ENCODE measurements at places on chromosomes 5 and 9.

GRCh38 chr5:118016396-118016795, 972.0 kb downstream of the DTWD2 start:
- no peak for DNase-seq

GRCh38 chr9:115923410-115923809, 230.2 kb upstream of the PAPPA start:
- DNase-seq = no peak

- peak; percentile 93 for DNase-seq
These were observed 529.5 kb downstream of the AGTPBP1 start for GRCh38 chr9:85212209-85212608.

DNA sequence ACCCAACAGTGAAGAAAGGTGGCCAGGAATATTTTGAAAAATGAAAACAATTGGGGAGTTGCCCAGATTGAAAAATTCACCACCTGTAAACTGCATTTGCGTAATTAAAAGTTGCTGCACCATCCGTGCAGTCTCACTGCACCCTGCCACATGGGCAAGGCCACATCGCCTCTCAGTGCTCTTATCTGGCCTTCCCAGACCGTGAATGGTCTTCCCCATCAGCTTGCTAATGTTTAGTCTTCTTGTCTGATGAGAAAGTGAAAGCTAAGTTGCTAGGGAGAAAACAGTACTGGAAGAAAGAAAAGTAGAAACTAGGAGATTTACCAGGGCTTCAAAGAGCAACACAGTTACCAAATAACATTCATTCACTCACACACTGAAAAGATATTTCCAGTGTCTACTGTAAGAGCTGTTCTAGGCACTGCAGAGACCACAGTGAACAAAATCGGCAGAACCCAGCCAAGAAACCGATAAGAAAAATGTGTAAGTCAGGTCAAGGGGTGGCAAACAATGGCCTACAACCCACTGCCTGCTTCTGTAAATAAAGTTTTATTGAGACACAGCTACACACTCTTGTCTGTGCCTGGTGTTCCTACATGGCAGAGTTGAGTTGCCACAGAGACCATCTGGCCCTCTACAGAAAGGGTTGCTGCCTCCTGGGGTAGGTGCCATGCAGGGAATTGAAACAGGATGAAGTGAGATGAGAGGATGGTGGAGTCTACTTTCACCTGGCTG, 51.2 kb upstream of the CTSL start:
- no peak for DNase-seq

GRCh38 chr5:107597803-107598202, 72.9 kb downstream of the EFNA5 start:
- DNase-seq = no peak

DNA sequence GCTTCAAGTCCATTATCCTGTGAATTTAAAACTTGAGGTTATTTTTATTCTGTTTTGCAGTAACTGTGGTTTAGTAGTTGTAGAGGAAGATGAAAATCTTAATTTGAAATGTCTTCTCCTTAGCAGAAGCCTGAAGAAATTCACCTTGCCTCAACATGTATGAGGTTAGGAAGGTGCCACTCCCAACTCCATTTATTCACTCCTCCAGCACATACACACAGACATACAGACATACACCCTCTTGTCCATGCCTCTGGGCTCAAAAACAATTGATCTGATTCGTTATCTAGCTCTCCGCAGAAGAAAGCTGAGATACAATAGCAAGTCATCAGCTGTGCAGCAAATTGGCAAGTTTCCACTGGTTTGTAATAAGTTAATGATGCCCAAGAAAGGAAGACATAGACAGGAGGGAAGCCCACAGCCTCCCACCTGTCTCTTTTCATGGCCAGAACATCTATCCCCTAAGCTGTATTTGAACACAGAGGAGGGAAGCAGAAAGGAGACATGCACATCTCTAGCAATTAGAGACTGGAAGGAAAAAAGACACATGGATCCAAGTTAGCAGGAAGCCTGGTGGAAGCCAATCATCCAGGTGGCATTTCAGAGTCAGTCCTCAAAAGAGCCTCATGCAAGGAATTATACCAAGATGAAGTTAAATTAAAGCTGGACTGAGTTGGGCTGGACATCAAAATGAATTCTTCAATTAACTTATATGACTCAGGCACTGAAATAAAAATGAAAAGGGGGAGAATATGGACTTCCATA, 257.9 kb downstream of the ASTN2 start:
- DNase-seq = no peak

DNA sequence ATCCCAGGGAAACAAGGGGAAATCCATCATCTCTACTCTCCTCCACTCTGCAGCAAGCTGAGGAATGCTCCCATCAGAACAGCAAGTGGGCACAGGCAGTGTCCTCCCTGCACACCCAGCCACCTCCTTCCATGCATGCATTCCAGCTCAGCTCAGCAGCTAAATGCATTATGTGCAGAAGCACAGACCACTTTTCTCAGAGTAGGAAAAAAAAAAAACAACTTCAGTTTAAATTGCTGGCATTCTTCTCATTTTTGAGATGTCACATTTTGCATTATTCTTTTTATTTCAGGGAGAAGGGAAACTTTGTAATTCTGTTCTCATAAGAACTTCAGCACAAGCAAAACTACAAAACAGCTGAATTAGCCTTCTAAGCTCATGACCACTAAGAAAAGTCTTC, 312.2 kb downstream of the SEMA5A start:
- DNase-seq = peak; percentile 18

DNA sequence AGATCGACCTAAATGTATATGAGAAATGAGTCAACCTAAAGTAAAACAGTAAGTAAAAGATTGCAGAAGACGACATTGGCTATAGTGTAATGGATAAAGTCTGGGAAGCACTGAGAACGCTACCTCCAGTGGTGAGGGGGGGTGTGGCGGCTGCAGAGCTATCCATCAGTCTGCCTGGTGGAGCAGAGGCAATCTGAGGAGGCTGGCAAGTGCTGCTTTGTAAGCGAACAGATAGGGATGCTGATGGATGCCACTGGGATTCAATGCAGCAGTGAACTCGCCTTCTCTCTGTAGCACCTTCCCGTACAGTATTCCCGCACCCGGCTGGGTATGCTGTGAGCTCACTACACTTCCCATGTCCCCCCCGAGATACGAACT, 261.5 kb downstream of the NSG2 start:
- DNase-seq = no peak

DNA sequence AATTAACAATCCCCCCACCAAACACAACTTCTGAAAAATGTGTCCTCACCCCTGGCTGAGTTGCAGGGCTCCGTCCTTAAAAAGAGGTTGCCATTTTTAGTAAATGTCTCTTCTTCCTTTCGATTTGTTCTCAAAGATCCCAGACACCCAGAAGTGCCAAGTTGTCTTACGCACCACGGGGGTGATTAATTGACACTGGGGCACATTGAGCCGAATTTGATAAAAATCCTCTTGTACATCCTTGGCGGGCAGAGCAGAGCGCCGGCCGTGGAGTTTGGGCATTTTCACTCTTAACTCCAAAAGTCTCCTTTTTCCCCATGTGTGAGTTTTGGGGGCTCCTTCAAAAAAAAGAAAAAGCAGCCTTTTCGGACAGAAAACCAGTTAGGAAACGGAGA, 4.5 kb downstream of the LMX1B start:
- DNase-seq = no peak

DNA sequence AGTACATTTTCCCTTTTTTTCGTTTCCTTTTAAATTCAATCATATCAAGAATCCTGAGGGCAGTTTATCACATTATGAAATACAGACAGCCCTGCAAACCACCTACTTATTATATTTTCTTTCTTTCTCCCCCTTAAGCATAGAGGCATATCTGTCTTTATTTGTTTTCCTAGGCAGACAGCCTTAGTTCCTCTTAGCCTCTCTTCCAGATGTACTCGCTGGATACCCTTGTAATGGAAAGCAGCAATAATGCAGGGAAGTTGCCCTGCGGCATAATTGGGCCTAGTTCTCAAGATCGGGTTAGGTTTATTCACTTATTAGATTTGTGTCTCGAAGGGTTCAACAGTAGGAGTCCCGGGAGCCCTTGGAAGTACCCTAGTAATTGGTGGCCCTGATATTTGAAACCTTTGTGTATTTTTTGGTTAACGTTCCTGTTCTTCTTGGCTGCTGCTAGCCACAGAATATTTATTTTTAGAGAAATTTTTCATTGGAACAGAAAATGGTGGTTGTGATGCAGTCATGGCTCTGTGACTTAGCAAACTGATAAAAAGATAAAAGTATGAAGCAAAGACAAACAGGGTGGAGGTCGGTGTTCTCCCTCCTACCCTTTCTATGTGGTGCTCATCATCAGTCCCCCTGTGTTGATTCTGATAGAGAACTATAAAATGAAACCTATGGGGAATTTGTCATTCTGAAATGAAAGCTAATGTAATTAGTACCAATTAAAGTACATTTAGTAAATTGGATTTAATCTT, 6.4 kb downstream of the TLE4 start:
- DNase-seq = no peak

- DNase-seq = no peak
These were observed 98.0 kb downstream of the MACIR start for GRCh38 chr5:103356350-103357091.
